ENCODE measurements at places on chromosomes 7 and 10.

DNA sequence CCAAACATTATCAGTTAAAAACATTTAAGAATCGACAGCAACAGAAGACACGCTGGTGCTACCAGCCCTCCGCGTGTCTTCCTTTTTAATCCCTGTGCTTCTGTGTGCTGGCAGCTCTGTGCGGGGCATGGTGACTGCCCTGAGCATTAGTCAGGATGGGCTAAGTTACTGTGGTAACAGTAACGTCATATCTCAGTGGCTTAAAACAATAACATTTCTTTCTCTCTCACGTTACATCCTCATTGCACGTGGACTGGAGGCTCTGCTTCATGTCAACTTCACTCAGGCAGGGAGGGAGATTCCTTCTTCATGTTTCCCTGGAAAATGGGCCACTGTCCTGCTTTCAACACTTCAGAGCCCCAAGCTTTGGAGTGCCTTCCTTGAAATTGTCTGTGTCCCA is 378.5 kb downstream of the CCSER2 start:
- DNase-seq: no peak

- DNase-seq: no peak
Measured at GRCh38 chr10:130400890-130401289, 264.7 kb downstream of the GLRX3 start.

DNA sequence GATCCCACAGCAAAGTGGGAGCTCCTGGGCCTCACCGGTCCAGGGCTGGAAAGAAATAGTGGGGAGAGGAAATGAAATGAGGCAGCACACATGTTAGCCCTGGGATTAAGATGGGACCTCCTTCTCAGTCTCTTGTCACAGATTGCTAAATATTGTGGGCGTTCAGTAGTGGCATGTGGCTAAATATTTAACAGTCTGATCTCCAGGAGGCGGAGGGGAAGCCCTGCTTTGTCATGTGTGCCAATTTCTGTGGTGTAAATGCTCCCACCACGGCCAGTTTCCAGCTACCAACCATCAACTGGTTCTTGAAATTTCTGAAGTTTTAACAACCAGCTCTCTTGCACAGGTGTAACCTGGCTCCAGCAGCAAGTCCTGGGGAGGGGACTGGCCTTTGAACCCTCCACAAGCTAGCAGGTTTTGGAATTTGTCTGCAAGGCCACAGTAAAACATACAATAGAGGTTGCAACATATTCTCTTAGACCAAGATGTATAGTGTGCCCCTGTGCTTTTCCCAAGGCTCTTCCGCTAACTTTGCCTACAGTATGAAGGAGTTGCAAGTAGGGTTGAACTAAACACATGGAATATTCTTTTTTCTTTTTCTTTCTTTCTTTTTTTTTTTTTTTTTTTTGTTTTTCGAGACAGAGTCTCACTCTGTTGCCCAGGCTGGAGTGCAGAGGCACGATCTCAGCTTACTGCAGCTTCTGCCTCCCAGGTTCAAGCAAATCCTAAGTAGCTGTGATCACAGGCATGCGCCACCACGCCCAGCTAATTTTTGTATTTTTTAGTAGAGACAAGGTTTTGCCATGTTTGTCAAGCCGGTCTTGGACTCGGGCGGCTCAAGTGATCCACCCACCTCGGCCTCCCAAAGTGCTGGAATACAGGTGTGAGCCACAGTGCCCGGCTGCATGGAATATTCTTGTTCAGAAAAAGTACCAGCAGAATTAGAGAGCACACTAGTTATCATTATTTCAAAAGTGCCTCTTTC is 103.1 kb upstream of the PCBD1 start:
- no peak for DNase-seq

- DNase-seq: no peak
Measured at GRCh38 chr10:110165239-110165638, 42.2 kb upstream of the MXI1 start.

- no peak for DNase-seq
Measured at GRCh38 chr7:52211930-52212329, 823.5 kb upstream of the POM121L12 start.

DNA sequence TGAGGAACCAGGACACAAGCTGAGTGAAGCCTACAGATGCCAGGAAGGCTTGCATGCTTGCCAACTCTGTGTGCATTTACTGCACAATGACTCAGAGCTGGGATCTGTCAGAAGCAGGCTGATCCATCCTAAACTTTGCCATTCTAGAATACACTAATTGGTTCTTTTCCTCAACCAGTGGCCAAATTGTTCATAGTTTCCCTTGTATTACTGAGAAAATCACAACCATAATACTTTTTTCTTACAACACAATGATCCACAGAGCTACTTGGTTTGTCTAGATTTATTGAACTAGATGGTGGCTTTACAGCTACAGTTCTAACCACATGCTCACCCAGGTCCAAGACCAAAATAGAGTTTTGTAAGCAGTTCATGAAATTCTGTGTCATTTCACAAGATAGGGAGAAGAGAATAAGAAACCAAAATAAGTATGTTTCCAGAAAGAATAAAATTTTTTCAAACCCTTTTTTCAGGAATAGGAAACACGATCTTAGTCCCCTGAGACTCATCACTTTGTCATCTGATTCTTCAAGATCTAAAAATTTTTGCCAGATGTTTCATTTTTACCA is 21.0 kb upstream of the LRRC17 start:
- peak; percentile 94 for DNase-seq

DNA sequence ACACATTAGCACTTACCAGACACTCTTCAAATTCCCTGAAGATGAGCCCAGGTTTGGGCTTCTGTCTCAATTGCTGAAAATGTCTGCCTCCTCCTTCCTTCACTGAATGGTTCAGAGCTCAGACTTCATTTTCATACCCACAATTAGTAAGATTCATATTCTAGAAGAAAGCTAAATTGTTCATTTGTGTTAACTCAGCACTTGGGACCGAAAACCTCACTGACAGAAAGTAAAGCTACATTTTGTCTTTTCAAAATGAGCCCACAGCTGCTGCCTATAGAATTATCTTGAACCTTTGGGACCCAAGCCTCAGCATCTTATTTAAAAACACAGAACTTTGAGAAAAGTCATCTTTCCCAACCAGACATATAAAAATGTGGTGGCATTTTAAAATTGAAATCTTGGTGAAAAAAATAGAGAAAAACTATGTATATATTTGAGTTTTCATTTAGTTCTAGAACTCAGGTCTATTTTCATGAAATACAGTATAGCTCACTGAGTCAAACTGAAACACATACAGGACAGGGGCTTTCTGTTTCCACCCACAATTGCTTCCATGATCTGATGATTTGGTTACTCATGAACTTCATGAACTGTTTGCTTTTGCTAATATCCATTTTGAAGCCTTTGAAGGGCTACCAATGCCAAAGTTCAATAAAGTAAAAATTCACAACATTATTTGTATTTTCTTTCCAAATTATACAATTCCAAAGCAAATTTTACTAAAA is 119.1 kb upstream of the PFKP start:
- no peak for DNase-seq

DNA sequence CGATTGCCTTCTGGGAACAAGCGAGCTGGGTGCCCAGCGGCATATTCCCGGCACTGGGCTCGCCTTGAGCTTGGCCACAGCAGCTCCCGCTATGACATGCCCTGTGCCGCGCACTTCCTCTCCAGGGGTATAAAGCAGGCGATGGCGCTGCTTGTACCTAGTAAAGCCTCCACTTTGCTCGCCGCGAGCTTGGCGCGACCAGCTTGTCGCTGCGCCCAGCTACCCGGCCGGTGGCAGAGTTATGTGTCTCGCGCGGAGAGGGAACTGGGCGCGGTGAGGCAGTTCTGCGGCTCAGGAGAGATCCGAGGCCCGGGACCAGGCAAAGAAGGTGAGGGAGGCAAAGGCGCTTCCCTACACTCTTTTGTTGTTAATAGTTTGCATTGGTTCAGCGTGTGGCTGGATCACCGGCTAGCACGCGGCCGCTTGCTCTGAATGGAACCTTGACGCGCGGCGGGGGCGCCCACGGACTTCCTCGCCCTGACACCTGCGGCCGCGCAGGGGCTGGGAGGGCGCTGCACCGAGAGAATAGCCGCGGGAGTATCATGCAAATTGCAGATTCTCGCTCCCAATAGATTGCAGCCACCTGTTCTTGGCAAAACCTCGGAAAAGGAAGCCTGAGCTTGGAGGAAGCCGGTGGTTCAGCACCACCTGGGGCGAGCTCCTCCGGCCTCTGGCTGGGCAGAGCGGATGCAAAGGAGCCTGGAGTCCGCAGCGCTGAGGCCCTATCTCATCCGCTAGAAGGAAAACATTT is 3.0 kb upstream of the BUB3 start:
- DNase-seq: peak; percentile 29

DNA sequence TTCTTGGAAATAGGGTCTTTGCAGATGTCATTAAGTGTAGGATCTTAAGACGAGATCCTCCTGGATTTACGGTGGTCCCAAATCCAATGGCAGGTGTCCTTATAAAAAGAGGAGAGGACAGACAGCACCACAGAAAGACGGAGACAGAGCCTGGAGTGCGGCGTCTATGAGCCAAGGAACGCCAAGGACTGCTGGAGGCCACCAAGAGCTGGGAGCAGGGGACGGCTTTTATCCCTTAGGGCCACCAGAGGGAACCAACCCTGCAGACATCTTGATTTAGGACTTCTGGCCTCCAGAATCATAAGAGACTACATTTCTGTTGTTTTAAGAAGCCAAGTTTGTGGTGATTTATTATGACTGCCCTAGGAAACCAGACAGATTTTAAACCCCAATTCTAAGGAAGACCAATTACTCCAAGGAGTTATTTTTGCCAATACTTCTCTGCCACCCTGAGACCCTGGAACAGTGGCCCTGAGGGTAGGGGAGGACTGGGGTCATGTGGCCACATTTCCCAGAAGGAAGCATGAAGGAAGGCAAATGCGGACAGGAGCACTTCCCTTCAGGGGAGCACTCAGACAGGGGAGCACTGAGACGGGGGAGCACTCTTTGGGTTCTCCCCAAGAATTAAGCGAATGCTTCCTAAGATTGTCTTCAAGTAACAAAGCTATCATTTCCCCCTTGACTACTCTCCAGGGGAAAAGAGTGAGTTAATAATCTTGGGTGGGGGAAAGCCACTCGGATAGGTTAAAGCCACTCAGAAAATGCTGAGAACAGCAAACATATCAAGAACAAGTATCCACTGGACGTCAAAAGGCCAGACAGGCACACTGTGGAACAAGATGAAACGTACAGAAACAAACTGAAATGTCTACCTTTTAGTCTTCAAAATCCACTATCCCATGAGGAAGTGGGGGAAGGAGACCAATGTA is 67.5 kb downstream of the CHST15 start:
- peak; percentile 31 for DNase-seq

DNA sequence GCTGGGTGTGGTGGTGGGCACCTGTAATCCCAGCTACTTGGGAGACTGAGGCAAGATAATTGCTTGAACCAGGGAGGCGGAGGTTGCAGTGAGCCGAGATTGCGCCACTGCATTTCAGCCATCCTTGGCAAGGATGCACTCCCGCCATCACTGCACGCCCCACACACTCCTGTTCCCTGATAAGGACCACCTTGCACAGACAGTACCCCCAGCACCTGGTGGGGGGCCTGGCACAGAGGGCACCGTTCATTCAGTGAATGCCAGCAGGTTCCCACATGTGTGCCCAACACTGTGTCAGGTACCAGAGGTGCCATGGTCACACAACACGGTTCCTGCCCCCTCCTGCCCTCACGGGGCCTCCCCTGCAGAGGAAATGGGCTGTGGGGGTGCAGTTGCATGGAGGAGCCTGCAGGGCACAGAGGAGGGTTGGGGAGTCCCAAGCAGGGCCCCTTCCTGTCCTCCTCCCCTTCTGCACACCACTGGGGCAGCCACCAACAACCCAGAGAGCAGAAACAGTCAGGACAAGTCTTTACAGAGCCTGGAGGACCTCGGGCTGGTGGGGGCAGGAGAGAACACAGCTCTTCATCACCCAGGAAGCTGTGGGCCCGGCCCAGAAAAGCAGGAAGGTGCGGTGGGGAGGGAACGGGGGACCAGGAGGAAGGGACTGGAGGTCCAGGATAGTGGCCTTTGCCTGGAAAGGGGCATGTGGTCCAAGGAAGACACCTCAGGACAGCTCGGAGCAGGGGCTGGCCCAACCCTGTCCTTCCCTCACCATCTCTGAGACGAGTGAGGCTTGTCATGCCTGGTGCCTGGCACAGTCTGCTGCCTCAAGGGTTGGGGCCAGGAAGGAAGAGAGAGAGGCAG is 7.1 kb downstream of the CRYGN start:
- DNase-seq: no peak

DNA sequence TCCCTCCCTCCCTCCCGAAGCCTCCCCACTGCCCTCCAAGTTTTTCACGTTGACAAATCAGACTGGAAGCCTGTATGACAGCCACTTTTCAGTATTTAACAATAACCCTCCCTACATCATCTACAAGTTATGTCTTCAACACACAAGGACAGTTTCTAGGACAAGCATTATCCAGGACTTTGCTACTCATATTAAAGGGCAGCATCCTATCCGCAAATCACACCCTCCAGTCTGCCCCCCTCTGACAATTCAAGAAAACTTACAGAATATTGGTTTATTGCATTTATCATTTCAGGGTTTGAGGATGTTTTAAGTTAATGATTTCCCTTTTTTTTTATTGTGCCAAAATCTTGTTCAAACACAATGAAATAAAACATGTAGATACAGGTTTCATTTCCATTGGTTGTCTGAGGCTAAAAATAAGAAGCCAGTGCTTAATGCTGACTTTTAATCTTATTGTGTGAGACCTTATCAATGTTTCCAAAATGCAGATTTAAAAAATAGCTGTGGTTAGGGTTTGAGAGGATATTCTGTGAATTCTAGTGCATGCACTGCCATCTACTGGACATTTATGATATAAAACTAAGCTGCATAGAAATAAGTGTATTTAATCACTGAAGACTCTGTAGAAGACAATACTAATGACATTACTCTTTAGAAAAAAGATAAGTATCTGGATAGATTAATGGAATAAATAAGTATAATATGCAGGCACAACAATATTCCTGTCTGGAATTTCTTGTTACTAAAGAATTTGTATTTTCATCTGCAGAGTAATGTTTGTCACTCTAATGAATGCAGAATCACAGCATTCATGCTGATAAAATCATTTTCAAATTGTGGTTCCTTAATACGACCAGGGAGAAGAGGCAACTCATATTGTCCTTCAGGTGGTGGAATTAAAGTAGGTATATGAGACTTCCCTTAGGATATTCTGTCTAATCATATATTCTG is 64.1 kb downstream of the CAV1 start:
- peak; percentile 85 for DNase-seq
